ENCODE measurements at places on chromosomes 5 and 9. TPM values are rescaled to one million over a fixed set of nuclear protein-coding genes. Genes with fewer than 3 reads are reported as not detected.
A peak's percentile ranks its signal among the peaks of the same experiment; 100 is the strongest.

- H3K4me1 ChIP-seq = no peaks in the 10 kb centered on the region
- H3K27me3 ChIP-seq = peaks cover 3% of the 10 kb centered on the region
- no peak overlapping the region for H3K27ac ChIP-seq
- no peak overlapping the region for H3K4me3 ChIP-seq
- DNase-seq = no peak
- H3K36me3 ChIP-seq = no peaks in the 10 kb centered on the region
These were observed 619.3 kb downstream of the TLE4 start for GRCh38 chr9:80191108-80191507.

DNA sequence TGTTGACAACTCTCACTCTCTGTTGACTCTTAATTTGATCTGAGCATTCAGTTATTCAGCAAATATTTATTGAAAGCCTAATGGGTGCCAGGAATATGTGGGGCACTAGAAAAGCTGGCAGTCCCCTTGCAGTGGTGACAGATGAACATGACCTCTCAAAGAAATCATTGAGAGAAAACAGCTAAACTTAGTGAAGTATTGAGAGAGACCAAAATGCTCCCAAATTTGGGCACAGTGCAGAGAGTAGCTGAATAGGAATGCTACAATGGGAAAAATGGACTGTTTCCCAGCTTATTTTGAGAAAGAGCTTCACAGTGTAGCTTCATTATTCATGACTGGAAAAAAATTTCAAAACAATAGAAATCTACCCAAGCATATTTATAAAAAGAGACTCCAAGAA, 257.9 kb downstream of the SGCD start:
- H3K4me3 ChIP-seq = no peak overlapping the region
- no peaks in the 10 kb centered on the region for H3K4me1 ChIP-seq
- no peak overlapping the region for H3K27ac ChIP-seq
- peaks cover 10% of the 10 kb centered on the region for H3K36me3 ChIP-seq

DNA sequence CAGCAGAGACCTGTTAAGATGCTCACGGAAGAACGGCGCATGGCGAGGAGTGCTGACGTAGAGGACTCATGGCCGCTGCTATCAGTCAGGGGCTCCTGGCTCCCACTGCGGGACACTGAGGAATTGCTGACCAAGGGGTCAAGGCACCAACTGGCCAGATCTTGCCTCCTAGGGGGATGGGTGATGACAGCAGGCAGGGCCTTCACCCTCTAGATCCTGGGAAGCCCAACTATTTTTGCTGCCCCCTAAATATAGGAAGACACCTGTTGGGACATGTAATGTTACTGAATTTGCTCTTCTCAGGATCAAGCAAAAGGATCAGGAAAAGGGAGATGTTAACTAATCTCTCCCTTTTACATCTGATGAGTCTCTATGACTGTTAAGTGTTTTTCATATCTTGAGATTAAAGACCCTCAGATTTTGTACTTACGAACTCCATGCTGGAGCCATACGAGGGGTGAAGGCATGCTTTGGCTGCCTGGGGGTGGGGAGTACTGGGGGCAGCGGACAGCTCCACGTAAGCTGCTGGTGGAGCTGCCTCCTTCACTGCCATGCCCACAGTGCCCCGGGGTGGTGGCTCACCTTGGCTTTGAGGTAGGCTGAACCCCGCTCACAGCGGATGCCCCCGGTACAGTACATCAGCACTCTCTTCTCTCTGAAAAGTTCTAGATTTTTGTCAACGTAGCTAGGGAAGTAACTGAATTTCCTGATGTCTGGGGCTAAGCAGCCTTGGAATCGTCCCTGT, 28.1 kb downstream of the TSTD2 start:
- H3K4me1 ChIP-seq = no peaks in the 10 kb centered on the region
- no peak overlapping the region for H3K27ac ChIP-seq
- no peaks in the 10 kb centered on the region for H3K27me3 ChIP-seq
- DNase-seq = no peak
- H3K36me3 ChIP-seq = no peaks in the 10 kb centered on the region

DNA sequence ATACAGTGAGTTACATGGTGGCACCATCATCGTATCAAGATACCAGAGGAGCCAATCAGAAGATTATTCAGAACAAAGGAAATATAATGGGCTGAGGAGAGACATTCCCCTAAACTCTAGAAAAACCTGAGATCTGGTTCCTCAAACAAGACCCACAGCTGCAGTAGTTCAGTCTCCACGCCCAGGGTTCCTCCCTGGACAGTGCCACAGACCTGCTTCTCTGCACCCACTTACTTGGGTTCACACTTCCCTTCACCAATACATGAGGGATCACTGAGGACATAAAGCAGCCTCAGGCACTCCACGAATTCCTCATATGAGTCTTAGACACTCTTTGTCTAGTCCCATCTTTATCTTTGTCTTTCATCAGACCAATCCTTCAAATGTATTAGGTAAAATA, 101.7 kb downstream of the APTX start:
- no peak overlapping the region for H3K4me3 ChIP-seq
- no peak for DNase-seq
- H3K4me1 ChIP-seq = no peaks in the 10 kb centered on the region
- H3K36me3 ChIP-seq = peaks cover 11% of the 10 kb centered on the region
- peaks cover 8% of the 10 kb centered on the region for H3K27me3 ChIP-seq

- H3K27me3 ChIP-seq = peaks cover 2% of the 10 kb centered on the region
- no peaks in the 10 kb centered on the region for H3K4me1 ChIP-seq
- no peak overlapping the region for H3K27ac ChIP-seq
- DNase-seq = no peak
These were observed 76.9 kb downstream of the CDH6 start for GRCh38 chr5:31270396-31270795.

DNA sequence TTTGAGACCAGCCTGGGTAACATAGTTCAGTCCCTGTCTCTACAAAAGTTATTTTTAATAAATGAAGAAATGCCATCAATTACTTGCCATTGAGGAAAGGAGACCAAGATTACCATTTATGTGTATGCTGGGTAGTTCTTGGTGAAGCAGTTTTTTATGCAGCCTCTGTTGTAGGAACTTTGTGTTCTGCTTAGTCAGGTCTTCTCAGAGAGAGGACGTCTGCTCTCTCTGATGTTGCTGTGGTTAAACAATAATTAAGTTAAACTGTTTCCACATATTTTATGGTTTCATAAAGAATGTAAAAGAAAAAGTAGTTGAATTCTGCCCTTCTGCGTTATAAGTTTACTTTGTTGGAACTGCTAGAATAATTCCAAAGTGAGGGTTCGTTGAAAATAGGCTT, 210.5 kb downstream of the KDM4C start:
- DNase-seq = no peak
- no peaks in the 10 kb centered on the region for H3K36me3 ChIP-seq
- H3K27ac ChIP-seq = no peak overlapping the region
- H3K4me3 ChIP-seq = no peak overlapping the region

- DNase-seq = no peak
- peak overlapping the region; percentile 74 for H3K4me3 ChIP-seq
- H3K4me1 ChIP-seq = peaks cover 3% of the 10 kb centered on the region
- no peaks in the 10 kb centered on the region for H3K27me3 ChIP-seq
These were observed 2.5 kb downstream of the EGFL7 start for GRCh38 chr9:136665111-136665703.

- no peak overlapping the region for H3K4me3 ChIP-seq
- H3K36me3 ChIP-seq = no peaks in the 10 kb centered on the region
- H3K27ac ChIP-seq = no peak overlapping the region
- H3K4me1 ChIP-seq = no peaks in the 10 kb centered on the region
- no peaks in the 10 kb centered on the region for H3K27me3 ChIP-seq
These were observed 23.3 kb upstream of the CPLANE1 start for GRCh38 chr5:37272511-37272910.

GRCh38 chr5:142411656-142412425, 87.0 kb upstream of the SPRY4 start:
- H3K27me3 ChIP-seq = peaks cover 2% of the 10 kb centered on the region
- DNase-seq = no peak
- no peaks in the 10 kb centered on the region for H3K36me3 ChIP-seq
- peak overlapping the region; percentile 79 for H3K27ac ChIP-seq
- no peak overlapping the region for H3K4me3 ChIP-seq

GRCh38 chr5:54895816-54896341, 89.5 kb downstream of the ESM1 start:
- peaks cover 4% of the 10 kb centered on the region for H3K4me1 ChIP-seq
- H3K27me3 ChIP-seq = peaks cover 18% of the 10 kb centered on the region

The ANKRD18A gene
- total RNA-seq = 1.5 TPM
